Uterus (tissue), 4 donors: ENCODE measurements at places on chromosomes 7 and 10. TPM values are rescaled to one million over a fixed set of nuclear protein-coding genes. Genes with fewer than 3 reads are reported as not detected.

Gene MYL10
- not detected for total RNA-seq

GRCh38 chr10:62560201-62560819, 186.1 kb downstream of the ZNF365 start:
- DNase-seq, result peak; percentile 49

- no peak for DNase-seq
Measured at GRCh38 chr7:37015353-37016034, 291.2 kb upstream of the AOAH start.

Gene NODAL
- total RNA-seq, result not detected

DNA sequence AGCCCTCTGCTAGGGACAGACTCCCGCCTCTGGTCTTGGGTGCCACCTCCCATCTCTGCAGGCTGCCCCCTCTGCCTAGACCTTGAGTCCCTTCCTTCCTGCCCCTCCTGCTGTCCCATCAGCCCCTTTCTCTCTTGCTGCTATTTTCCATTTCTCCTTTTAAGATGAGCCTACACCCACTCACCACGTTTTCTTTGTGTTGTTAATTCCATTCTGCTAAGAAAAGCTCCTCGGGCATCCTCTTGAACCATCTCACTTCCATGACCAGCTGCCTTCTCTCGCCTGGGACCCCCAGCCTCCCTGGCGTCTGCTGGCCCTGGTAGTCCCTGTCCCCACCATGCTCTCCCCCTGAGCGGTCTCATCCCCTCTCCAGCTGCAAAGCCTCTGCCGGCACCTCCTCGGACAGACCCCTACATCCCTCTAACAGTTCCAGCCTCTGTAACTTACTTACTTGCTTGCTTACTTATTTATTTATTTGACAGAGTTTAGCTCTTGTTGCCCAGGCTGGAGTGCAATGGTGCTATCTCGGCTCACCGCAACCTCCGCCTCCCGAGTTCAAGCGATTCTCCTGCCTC, 95.8 kb upstream of the SH2B2 start:
- no peak for DNase-seq

Gene ABCF2
- 37.6 TPM for total RNA-seq
